ENCODE measurements at places on chromosomes 5 and 9. TPM values are rescaled to one million over a fixed set of nuclear protein-coding genes. Genes with fewer than 3 reads are reported as not detected.

- DNase-seq = no peak
These were observed 1170.6 kb upstream of the NUDT12 start for GRCh38 chr5:104733063-104733669.

GRCh38 chr9:20138116-20138515 lies 349.3 kb upstream of the SLC24A2 start:
- no peak for DNase-seq

GRCh38 chr9:121325387-121325786 lies 44.7 kb downstream of the STOM start:
- DNase-seq = peak; percentile 49

- no peak for DNase-seq
These were observed 441.6 kb downstream of the CETN3 start for GRCh38 chr5:89967771-89968444.

The CKMT2 gene
- 908 TPM for total RNA-seq

The SLC6A3 gene
- total RNA-seq = not detected

The CEL gene
- 4.0 TPM for total RNA-seq
